ENCODE measurements at places on chromosomes 7 and 10.

- DNase-seq = no peak
Observed at GRCh38 chr7:139758388-139758787, 19.4 kb downstream of the HIPK2 start.

GRCh38 chr10:75472685-75473084, 41.3 kb downstream of the LRMDA start:
- no peak for DNase-seq

GRCh38 chr7:127396184-127396583, 3.7 kb upstream of the ZNF800 start:
- no peak for DNase-seq

DNA sequence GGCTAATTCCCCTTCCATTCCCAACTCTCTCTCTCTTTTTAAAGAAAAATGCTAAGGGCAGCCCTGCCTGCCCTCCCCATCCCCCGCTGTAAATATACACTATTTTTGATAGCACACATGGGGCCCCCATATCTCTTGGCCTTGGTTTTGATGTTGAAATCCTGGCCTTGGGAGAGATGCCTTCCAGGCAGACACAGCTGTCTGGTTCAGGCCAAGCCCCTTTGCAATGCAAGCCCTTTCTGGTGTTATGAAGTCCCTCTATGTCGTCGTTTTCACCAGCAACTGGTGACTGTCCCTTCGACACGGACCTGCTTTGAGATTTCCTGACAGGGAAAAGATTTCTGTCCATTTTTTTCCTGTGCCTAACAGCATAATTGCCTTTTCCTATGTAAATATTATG, 3.0 kb downstream of the ADRA2A start:
- no peak for DNase-seq

GRCh38 chr10:102674566-102674965, 30.3 kb downstream of the TRIM8 start:
- no peak for DNase-seq

DNA sequence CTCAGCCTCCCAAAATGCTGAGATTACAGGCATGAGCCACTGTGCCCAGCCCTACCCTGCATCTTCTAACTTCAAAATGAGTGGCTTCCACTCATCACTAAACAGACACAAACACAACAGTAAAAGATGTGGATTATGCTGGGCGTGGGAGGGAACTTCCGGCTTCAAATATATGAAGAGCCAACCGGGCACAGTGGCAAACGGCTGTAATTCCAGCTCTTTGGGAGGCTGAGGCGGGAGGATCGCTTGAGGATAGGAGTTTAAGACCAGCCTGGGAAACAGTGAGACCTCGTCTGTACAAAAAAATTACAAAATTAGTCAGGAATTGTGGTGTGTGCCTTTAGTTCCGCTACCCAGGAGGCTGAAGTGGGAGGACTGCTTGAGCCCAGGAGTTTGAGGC, 92.2 kb upstream of the GNA12 start:
- no peak for DNase-seq

- peak; percentile 18 for DNase-seq
Observed at GRCh38 chr7:129990403-129991192, 37.8 kb upstream of the UBE2H start.

- DNase-seq = no peak
Observed at GRCh38 chr7:15678653-15679052, 7.8 kb downstream of the MEOX2 start.

GRCh38 chr10:132274986-132275385, 32.8 kb downstream of the STK32C start:
- DNase-seq = no peak

DNA sequence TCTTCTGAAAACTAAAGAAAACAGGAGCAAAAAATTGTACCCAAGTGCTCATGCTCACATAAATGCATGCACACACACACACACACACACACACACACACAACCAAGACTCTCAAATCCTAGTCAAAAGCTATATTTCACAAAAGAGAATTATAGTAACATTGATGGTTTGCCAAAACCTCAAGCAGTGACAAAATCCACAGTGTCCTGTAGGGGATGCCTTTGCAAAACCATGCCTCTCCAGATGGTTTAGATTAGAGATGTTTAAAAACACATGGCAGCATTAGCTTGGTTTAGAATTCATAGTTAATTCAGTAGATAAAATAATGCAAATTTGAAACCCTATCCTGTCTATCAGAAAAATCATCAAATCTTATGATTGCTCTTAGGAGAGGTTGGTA, 232.2 kb downstream of the DYNC1I1 start:
- DNase-seq = peak; percentile 70

- no peak for DNase-seq
Observed at GRCh38 chr7:119233015-119233414, 1008.5 kb downstream of the ANKRD7 start.
